NCI-H2081 (cell line): ENCODE measurements at places on chromosomes 3 and 15.

DNA sequence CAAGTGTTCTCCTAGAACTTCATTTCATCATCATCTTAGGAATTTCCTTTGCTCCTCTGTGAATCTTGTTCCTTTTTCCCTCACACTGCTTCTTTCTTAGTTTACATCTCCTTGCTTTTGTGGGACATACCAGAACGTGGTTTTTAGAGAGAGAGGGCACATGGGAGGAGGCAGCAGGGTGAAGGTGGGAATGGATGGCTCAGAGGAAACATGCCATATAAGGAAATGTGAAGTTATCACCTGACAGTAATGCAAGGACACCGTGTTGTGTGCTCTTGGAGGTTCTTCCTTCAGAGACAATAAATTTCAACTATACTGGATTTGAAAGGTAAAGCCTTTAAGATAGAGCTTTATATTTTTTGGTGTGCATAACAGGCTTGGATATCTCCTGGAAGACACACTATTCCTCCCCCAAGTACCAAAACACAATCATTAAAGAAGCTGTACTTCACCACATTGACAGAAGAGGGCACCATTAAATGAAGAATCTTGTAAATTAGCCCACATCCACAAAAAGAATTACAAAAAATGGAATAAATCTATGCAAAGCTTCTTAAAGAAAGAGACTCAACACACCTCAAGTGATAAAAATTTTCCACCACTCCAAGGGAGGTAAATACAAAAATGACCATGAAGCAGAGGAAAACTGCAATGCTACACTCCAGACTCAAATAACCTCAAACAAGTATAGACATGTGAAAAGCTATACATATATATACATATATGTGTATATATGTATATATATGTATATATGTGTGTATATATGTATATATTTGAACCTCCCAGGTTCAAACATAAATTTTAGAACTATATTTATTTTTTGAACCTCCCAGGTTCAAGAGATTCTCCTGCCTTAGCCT, 26.1 kb downstream of the RPL39L start:
- DNase-seq, result no peak

DNA sequence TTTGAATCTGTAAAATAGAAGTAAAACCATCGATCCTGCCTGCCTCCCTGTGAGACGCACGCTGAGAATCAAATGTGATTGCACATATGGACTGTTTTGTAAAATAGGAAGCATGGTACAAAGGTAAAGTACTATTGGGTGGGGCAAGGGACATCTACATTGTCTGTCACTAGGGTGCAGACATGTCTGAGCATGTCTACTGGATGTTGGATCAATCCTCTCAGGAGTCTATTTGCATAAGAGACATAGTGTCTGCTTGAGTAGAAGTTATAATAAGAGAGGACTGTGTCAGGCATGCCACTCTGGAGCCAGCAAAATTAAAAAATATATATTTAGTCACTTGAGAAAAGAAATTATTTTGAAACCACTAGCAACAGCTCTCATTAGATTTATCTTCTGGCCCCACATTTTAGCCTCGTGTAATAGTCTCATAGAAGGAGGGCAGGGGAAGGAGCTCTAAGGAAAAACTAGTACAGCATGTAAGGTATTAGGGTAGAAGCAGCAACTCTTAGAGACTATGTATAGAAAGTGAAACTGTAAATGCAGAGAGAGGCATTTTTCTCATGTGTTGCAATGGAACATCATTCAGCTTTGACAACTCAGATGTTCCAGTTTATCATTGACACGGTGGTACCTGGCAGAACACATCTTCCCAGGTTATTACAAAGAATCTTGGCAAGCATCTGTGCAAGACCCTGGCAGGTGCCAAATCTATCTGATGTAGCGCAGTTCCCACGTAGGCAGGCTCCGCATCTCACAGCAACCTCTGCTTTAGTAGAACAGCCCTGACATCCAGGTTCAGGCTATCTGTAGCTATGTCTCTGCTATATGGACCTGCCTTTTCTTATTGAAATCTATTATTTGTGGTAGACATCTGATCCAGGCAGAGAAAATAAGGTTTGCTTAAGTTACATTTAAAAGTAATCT, 85.2 kb upstream of the CHL1 start:
- peak; percentile 38 for DNase-seq

DNA sequence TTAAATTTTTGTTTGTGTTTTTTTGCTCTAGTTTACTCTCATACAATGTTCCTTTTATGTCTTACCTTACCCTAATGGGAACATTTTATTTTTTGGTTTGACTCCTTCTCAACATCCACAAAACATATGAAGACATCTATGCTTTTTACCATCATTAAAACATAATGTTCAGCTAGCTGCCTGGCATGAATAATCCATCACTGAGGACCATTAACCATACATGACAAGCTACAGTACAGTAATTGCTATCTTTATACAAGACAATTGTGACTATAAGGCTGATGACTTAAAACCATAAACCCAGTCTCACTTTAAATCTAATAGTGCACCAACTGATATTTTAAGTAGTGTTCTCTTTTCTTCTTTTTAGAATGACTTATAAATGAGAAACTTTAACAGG, 13.7 kb downstream of the SERPINI1 start:
- peak; percentile 59 for DNase-seq

DNA sequence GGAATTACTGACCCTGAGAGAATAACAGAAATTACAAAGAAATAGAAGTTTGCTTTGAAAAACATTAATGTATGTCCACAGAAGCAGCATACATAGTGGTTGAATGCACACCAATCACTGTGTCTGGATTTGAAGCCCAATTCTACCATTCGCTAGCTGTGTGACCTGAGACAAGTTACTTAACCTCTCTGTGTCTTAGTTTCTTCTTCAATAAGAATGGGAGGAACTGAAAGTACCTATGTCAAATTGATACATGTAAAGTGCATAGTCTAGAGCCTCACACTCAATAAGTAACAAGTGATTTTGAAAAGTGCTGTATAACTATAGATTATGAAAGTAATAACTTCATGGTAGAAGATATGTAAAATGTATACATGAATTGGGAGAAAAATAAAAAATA, 457.8 kb downstream of the FOXP1 start:
- DNase-seq, result no peak

DNA sequence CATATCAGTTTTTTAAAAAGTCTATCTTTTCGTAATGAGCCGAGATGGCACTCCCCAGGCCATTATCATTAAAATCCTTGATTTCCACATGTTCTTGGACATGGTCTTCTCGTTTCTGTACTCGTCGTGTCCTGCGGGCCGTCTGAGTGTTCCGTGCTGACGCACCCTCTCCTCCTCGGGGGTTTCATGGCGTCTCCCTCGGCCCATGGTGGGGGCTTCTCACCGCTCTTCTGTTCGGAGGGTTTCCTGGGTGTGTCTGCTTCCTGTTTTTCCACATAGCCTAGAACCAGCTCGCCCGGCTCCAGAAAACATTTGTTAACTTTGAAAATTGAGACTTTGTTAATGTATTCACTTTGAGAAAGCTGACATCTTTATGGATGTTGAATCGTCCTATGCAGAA, 92.7 kb downstream of the VGLL4 start:
- no peak for DNase-seq

GRCh38 chr15:77709135-77709886, 76.6 kb upstream of the LINGO1 start:
- no peak for DNase-seq

- no peak for DNase-seq
These were observed 72.1 kb downstream of the ADAM10 start for GRCh38 chr15:58677426-58677825.

DNA sequence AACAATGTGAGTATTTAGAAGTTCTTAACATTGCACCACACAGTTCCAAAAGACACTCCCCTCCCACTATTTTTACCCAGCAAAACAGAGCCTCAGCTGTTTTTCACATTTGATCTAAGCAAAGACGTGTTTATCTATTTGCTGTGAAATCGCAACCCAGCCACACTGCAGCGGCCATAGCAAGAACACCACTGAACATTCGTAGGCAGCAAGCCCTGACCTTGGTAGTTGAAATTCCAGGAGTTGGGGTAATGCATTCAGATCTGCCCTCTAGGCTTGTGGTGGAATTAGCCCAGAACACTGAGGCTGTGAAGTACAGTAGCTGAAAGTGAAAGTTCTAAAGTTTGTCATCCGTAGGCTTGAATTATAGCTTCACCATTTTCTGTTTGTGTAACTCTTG, 17.1 kb upstream of the SLC24A5 start:
- DNase-seq, result no peak

DNA sequence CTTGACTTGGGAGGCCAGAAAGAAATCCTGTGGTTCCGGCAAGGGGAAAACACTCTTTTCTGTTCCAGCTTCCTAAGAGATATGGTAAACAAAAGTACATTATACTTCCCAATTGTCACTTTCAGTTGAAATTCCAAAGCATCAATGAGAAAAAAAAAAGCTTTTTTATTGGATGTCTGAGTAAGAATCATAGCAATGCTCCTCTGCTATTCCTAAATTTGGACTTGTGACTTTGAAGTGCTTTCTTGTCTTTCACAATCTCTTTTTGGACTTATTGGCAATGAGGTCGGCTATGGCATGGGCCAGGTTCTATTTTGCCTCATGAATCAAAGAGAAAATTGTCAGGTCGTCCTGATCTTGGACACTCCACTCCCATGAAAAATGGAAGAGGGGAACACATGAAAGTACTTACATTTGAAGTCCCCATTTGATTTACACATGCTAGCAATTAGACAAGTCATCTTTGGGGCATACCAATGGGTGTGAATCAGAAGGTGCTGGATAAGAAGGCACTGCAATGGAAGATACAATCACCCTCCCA, 170.5 kb downstream of the GREM1 start:
- DNase-seq, result no peak

GRCh38 chr3:104244680-104245220, 1122.0 kb upstream of the ALCAM start:
- no peak for DNase-seq

DNA sequence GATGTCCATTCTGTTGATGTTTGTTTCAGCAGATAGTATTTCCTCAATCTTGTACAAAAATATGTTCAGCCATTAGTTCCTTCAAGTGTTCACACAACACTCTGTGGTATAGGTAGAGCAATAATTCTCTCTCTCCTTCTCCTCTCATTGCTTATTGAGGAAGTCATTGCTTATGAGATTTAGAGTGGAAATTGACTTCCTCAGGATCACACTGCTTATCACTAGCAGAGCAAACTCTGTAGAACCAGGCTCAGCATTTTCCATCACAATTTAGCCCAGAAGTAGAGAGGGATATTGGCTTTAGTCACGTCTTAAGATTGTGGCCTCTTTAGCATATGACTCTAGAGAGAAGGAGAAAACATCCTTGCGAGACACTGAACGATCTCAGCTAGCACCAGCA, 31.2 kb downstream of the RAB11A start:
- no peak for DNase-seq

GRCh38 chr3:162443376-162443775, 946.8 kb downstream of the OTOL1 start:
- DNase-seq, result peak; percentile 8

DNA sequence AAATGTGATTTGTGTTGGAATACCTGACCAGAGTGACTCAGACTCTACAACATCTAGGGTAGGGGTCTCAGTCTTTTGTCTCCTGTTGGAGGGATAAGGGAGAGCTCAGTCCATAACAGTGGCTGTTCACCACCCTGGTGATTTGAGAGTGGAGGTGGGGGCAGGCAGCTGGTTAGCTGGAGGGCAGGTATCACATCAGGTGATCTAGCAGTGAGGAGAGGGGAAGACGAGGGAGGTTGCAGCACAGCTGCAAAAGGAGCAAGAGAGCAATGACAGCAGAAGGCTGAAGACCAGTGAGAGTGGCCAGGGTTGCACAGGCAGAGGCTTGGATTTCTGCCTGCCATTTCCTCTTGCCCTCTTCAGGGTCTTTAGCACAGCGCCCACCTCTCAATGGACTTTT, 38.4 kb downstream of the PLCL2 start:
- DNase-seq, result no peak

- no peak for DNase-seq
These were observed 303.1 kb downstream of the RPLP1 start for GRCh38 chr15:69755551-69756310.

DNA sequence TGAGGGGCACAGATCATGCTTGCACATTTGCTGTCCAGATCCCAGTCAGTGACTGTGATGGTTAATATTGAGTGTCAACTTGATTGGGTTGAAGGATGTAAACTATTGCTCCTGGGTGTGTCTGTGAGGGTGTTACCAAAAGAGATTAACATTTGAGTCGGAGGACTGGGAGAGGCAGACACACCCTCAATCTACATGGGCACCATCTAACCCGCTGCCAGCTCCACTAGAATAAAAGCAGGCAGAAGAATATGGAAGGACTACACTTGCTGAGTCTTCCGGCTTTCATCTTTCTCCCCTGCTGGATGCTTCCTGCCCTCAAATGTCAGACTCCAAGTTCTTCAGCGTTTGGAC, 5.1 kb downstream of the GP9 start:
- no peak for DNase-seq

DNA sequence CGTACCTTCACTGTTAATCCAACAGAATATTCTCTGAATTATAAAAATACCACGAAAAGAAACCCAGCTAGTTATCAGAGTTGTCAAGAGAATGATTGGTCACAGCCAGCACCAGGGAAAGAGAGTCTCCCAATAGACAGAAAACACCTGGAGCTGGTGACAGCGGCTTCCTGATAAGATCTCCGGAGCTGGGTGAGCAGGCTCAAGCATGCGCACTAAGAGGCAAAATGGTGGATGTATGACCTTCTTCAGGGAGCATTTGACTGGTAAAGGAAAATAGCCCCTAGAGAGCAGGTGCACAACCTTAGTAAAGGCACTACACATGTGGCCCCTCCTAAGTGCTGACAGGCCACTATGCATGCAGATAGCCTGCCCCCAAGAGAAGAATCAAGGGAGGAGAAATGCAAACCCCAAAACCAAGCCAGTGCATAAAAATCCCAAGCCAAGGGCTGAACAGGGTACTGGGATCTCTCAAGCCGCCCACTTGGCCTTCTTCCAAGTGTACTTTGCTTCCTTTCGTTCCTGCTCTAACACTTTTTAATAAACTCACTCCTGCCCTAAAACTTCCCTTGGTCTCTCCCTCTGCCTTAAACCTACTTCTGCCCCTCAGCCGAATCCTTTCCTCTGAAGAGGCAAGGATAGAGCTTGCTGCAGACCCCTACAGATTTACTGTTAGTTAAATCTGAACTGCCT, 93.2 kb downstream of the UACA start:
- no peak for DNase-seq

DNA sequence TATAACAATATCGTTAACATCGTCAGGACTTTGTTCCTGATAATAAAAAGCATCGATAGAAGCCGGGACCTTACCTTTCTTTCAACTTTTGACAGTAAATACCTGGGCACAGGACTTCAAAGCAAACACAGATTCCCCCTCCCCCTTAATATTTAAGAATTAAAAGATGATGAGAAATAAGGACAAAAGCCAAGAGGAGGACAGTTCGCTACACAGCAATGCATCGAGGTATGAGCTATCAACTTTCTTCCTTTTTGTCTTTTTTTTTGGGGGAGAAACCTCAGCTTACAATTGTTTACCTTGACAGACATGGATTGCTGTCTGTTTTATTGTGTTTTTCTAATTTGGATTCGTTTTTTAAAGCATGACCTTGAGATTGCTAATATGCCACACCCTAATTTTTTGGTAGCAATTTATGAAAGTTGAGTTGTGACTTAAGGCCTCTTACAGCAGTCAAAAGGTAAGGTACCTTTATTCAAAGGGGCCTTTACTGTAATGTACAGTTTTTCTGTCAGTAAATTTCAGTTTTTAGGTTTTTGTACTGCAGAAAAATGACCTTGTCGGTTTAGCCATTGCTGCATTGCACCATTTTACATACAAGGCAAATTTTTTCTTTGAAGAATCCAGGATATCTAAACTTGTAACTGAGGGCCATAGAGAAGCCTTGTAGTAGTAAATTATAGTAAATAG, 1.1 kb downstream of the CHD2 start:
- no peak for DNase-seq
